Cardiac muscle cell (in vitro differentiated cells and primary cell): ENCODE measurements at places on chromosomes 3 and 15.

- DNase-seq = no peak
Observed at GRCh38 chr3:132570016-132570415, 27.1 kb upstream of the ACKR4 start.

GRCh38 chr3:117651246-117651645 is 941.7 kb downstream of the TUSC7 start:
- no peak for DNase-seq

DNA sequence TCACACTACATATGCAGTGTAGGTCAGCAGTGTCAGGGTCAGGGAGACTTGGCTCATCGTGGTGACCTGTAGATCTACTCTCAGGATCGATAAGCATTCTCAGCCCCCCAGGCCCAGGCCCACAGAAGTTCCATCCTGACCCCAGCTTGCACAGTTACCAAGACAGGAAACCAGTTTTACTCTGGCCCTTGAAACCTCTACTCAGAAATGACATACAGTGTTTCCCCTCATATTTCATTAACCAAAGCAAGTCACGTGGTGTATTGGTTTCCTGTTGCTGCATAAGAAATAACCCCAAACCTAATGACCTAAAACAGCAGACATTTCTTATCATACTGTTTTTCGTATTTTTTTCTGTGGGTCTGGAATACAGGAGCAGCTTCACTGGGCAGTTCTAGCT is 242.2 kb downstream of the SLCO3A1 start:
- no peak for DNase-seq

DNA sequence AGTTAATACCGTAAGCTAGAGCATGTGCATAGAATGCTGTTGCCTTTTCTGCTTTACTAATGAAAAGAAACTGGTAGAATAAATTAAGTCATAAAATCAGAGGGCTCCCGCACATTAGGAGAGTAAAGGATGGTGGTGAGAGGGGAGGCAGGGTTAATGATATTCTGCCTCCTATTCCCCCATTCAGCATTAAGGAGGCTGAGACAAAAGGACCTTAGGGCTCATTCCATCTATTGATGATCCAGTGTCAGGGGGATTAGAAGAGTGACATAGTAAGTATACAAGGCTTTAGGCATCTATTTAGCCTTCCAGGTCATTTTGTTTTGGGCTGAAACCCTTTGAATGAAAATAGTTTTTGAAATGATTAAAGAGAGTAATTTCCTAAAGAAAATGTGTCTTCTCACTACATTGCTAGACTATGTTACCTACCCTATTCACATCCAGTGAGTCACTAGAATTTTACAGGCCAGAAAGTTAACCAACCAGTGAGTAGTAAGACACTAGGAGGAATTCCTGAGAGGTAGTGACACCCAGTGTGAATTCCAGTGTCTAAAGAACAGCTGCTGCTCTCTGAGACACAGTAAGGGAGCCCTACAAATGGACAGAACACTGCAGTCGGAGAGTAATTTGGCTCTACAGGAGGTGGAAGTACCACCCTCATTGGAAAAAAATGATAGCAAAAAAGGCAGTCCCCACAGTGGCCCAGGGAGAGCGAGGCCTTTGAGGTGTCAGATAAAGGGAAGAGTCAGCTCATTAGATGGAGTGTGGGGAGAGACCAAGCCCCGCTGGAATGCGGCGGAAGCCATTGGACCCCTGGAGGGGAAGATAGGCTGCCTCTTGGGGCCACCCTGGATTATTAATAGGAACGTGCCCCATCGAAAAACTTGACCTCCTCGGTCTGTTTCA is 67.6 kb downstream of the TUSC7 start:
- DNase-seq = no peak

GRCh38 chr15:33149919-33150318 is 44.6 kb downstream of the FMN1 start:
- DNase-seq = no peak

DNA sequence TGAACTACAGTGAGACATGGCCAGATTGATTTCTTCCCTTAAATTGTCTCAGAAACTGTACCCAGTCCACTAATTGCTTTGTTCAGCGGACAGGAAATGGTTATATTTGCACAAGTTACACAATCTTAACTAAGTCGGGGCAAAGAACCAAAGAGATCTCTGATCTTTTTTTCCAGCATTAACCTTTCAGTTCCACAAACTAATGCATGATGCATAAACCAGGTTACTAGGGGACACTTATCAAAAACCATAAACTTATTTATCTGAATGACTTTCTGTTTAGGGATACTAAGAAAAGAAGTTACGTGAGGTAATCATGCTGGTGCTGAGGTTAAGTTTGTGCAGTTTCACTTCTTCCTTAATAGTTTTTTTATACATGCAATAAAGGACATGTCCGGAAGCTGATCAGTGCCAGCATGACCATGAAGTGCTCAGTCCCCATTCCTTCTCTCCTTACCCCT is 22.4 kb downstream of the FNDC3B start:
- no peak for DNase-seq

- DNase-seq = no peak
Observed at GRCh38 chr3:17231537-17232261, 346.9 kb downstream of the PLCL2 start.

DNA sequence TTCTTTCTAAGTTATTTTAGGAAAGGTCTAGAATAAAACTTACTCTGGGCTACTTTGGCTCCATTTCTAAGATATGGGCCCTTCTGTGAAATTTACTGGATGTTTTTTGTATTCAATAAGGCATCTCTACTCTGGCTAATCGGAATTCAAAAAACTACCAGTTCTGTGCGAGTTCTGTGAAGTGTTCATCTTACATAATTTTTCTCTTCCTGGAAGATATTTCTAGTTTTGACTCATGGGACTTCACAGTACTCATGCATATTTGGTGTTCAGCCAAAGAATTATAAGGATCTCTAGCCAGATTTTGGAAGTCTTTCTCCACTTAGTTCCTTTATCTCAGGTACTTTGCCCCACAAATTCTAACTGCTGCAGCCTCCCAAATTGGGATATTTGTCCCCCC is 46.4 kb upstream of the MBNL1 start:
- no peak for DNase-seq

DNA sequence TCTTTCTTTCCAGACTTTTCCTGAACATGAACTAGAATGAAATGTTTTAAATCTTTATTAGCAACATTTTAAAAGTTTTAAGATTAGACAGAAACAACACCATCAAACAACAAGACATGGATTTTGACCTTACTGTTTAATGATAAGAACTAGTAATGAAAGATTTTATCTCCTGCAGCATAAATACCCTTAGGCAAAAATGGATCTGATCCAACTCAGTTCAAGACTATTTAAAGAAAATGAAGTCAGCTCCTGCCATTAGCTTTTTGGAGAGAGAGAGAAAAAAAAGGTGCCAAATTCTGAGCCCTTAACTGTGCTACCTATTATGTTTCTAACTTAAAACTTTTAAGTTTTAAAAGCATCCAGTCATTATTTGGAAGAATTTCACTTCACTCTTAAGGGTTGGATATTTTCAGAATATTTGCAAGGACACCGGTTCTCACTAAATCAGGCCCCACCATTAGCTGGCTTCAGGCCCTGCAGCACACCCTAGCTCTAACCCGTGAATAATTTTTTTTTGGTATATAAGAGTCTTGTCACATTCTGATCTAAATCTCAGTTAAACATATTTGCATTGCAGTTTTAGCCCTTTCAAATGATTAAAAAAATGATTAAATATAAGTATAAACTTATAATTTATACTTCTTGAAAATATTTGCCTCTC is 60.0 kb downstream of the NR1I2 start:
- DNase-seq = no peak

GRCh38 chr3:149489060-149489690 is 14.7 kb downstream of the TM4SF4 start:
- peak; percentile 43 for DNase-seq

DNA sequence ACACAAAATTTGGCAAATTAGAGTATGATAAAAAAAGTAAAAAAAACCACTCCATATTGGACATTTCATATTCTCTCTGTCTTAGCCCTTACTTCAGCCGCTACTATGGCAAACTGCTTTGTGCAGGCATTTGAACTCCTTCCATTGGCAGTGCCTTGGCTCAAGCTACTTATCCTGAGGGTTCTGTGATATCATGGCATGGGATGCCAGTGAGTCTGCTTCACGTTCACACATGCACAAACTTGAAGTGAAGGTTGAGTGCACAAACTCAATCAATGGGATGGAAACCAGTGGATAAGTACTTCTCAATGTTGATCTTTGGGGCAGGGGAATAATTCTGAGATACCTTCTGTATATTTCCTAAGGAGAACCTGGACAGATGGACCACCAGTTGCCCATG is 117.2 kb downstream of the IL20RB start:
- DNase-seq = no peak

DNA sequence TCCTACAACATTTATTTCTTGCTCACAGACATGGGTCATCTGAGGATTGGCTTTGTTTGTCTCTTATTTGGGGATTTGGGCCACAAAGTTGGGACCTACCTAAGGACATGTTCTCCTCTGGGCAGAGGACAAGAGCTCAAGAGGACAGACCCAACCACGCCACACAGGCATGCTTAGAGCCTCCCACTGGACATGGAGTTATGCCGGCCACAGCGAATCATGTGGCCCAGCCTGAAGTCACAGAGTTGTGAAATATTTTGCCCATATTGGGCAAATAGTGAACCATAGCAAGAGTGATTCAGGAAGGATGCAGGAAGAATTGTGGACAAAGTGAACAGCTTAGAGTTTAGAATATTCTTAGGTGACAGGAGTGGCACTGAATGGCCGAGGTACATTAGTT is 9.9 kb downstream of the TRAK1 start:
- peak; percentile 83 for DNase-seq

DNA sequence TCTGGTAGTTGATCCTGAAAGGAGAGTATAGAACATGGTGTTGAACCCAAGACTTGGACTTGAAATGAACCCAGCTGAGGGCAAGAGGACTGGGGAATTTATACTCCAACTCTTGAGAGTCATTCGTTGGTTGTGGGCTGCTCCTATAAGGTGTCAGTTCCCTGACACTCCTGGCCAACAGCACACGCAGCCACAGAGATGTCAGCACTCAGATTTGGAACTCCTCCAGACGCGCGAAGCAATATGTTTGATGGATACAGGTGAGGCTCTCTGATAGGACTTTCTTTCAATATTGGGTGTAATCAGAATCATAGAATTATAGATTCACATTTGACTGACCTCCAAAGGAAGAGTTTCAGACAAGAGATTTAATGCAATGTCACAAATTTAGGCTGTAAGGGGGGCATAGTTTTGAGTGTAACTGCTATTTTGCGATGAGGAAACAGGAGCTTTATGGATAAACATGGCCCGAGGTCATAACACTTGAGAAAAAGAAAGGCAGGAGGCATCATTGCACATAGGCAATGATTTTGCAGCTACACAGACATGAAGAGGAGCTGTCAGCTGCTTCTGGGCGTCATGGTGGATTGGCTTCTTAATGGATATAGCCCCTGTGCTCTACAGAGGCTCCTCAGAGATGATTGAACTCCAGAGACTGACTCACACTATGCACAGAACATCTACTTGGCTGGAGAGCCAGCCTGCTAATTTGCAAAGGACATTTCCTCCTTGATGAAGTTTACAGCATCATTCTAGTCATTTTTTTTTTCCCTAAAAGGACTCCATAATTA is 569.2 kb upstream of the RGMA start:
- DNase-seq = no peak

DNA sequence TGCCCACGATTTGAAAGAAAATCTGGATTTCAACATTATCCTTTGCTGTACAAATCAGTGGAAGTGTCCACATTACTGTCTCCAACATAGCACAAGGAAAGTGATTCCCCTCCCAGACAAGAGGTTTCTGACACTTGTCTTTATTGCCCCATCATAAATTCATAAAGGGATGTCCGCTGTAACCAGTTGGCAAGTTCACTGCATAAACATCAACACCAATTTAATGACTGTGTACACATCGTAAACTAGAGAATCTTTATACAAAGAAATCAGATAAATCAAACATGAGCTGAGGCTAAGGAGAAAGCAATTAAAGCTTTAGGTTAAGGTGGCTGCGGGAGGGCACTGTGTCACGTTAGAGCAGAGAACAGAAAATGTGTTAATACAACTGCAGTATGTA is 129.8 kb downstream of the MEIS2 start:
- no peak for DNase-seq
